Purkinje cell (primary cell): ENCODE measurements at places on chromosomes 7 and 10. TPM values are rescaled to one million over a fixed set of nuclear protein-coding genes. Genes with fewer than 3 reads are reported as not detected.

The GPR158 gene
- 21.5 and 25.0 TPM in 2 replicates for polyA plus RNA-seq

The PKD2L1 gene
- polyA plus RNA-seq = not detected in 2 replicates

The DNA2 gene
- polyA plus RNA-seq = 0.32 and 2.2 TPM in 2 replicates

The FEZF1 gene
- polyA plus RNA-seq = not detected in 2 replicates

The VPS37D gene
- not detected in 2 replicates for polyA plus RNA-seq

The SLC13A4 gene
- 0.04 and 0.46 TPM in 2 replicates for polyA plus RNA-seq

The SLC18A2 gene
- 1.1 and 2.5 TPM in 2 replicates for polyA plus RNA-seq

The EPO gene
- polyA plus RNA-seq = not detected in 2 replicates

The WDR37 gene
- polyA plus RNA-seq = 6.4 and 7.7 TPM in 2 replicates

The MACROH2A2 gene
- 1.3 and 1.8 TPM in 2 replicates for polyA plus RNA-seq

The HOXA2 gene
- polyA plus RNA-seq = not detected in 2 replicates

The RHOBTB1 gene
- 1.6 and 2.5 TPM in 2 replicates for polyA plus RNA-seq

The SUFU gene
- polyA plus RNA-seq = 0.47 and 0.94 TPM in 2 replicates

The WEE2 gene
- not detected in 2 replicates for polyA plus RNA-seq

The CHST15 gene
- polyA plus RNA-seq = 27.7 and 38.8 TPM in 2 replicates

The EN2 gene
- 6.1 and 9.4 TPM in 2 replicates for polyA plus RNA-seq

The GCK gene
- polyA plus RNA-seq = 1.3 and 3.7 TPM in 2 replicates

The ADAM8 gene
- 0.11 TPM in 1 of 2 replicates, not detected in the other for polyA plus RNA-seq
